ENCODE measurements at places on chromosomes 2 and 18.

DNA sequence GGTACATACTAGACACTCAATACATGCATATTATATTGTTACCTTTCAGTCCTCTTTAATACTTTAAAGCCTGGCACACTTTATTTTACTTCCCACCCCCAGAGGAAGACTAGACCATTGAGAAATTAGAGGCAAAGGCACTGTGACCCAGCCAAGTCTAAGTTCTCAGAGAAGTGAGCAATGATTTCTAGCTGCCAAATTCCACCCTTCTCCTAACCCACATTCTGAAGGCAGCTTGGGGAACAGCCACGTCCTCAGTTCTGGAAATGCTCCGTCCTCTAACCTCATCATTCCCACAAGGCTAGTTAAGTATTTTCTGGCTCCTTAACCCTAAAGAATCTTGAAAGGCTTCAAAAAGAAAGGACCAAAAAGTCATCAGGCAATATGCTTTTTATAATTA lies 86.6 kb downstream of the COL5A2 start:
- DNase-seq = no peak
- H3K4me1 ChIP-seq = peaks cover 3% of the 10 kb centered on the region
- no peak overlapping the region for H3K27ac ChIP-seq
- H3K4me3 ChIP-seq = no peak overlapping the region
- H3K36me3 ChIP-seq = no peaks in the 10 kb centered on the region

DNA sequence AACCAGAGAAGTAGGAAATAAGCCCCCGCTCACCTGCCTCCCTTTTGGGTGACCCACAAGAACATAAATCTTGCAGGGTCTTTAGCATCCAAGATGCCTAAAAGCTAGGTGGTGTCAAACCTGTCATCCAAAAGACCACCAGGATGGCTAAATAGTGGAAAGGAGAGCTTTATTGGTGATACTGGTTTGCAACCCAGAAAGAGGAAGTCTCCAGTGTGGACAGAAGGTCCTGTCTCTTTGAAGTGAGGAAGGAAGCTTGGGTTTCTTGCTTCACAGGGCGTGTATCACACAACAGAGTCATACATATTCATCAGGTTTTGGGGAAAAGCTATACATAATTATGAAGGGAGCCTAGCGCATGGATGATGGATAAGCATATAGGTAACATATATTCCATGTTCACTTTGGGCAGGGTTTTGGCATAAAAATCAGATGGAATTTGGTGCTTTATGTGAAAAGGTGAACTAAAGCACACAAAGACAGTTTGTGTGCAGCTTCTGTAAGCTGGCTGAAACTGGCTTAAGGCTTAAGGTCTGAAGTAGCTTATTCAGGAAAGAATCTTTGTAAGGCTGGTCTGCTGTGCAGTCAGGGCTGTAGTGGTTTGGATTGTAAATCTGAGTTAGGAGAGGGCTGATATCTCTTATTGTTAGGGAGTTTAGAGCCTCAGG lies 102.2 kb upstream of the MSH2 start:
- peak overlapping the region; percentile 63 for H3K4me3 ChIP-seq
- DNase-seq = peak; percentile 32
- peaks cover 3% of the 10 kb centered on the region for H3K27me3 ChIP-seq
- peaks cover 27% of the 10 kb centered on the region for H3K4me1 ChIP-seq

- no peaks in the 10 kb centered on the region for H3K4me1 ChIP-seq
- no peak overlapping the region for H3K27ac ChIP-seq
- no peaks in the 10 kb centered on the region for H3K27me3 ChIP-seq
- no peaks in the 10 kb centered on the region for H3K36me3 ChIP-seq
- DNase-seq = no peak
These were observed 1084.6 kb upstream of the TMEFF2 start for GRCh38 chr2:193279361-193279760.

DNA sequence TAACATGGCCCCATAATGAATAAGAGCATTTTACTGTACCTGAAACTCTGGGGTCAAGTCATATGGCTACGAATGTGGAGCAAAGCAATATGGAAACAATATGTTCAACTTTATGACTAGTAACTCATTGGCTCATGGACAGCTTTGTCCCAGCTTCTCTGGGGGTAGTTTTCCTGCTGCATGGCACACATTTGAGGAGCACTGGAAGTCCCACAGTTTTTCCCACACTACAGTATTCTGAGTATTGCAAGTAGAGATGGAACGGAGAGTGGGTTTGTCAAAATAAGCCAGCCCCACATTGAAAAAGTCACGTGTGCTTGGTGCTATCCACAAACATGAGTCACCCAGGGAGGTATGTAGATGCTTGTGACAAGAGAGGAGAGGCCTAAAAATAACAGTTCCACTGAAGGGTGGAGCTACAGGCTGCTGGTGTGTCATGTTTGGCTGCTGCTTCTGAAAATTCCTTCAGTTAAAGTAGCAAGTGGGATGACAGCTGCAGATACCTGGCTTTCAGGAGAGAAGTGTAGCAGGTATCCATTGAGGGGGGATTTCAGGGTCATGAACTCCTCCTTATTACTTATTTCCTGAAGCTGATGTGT lies 48.2 kb upstream of the CTAGE1 start:
- H3K27me3 ChIP-seq = no peaks in the 10 kb centered on the region
- no peaks in the 10 kb centered on the region for H3K4me1 ChIP-seq
- no peak overlapping the region for H3K4me3 ChIP-seq
- H3K27ac ChIP-seq = no peak overlapping the region

- no peak for DNase-seq
- peaks cover 18% of the 10 kb centered on the region for H3K27me3 ChIP-seq
- no peaks in the 10 kb centered on the region for H3K4me1 ChIP-seq
- no peaks in the 10 kb centered on the region for H3K36me3 ChIP-seq
These were observed 182.3 kb downstream of the INO80D start for GRCh38 chr2:205903549-205904129.

DNA sequence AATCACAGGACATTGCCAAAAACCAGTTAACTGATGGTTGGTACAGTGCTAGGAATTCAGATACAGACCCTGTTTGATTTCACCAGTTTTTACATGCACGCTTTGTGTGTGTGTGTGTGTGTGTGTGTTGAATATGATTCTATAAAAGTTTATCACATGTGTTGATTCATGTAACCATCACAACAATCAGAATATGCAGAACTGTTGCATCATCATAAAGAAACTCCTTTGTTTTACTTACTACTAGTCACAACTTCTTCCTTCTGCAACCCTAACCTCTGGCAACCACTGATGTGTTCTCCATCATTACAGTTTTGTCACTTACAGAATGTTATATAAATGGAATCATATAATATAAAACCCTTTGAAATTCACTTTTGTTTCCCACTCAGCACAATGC lies 144.8 kb upstream of the CYP26B1 start:
- H3K27me3 ChIP-seq = no peaks in the 10 kb centered on the region
- H3K4me3 ChIP-seq = no peak overlapping the region
- H3K4me1 ChIP-seq = peaks cover 7% of the 10 kb centered on the region

DNA sequence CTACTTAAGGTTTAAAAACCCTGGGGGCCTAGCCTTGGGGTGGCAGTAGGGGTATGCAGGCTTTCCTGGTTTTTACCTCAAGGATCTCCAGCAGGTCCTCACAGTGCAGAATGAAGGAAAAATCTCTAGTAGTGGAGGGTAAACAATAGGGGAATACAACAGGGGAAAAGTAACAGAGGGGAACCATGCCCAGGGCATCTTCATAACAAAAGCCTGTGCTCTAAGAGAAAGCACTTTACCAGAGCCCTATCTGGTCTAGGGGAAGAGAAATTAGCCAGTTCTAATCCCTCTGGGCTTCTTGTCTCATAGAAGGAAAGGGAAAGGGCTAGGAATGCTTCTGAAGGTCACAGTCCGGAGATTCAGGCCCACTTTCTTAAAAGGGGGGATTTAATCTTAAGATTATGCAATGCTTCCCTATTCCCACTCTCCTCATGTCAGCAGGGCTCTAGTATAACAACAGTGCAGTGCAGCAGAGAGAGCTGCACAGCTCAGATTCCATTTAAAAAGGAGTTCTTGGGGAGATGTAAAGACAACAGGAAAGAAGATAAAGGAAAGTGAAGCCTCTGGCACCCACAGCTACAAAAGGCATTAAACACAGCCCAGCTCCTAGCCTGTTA lies 149.0 kb upstream of the CYP1B1 start:
- no peak overlapping the region for H3K27ac ChIP-seq
- no peaks in the 10 kb centered on the region for H3K36me3 ChIP-seq
- H3K4me1 ChIP-seq = no peaks in the 10 kb centered on the region

- H3K27me3 ChIP-seq = no peaks in the 10 kb centered on the region
- H3K36me3 ChIP-seq = no peaks in the 10 kb centered on the region
- H3K4me1 ChIP-seq = peaks cover 17% of the 10 kb centered on the region
- H3K27ac ChIP-seq = no peak overlapping the region
These were observed 2.3 kb upstream of the GCC2 start for GRCh38 chr2:108446703-108447102.

- H3K27ac ChIP-seq = no peak overlapping the region
- H3K4me1 ChIP-seq = peaks cover 2% of the 10 kb centered on the region
- no peak overlapping the region for H3K4me3 ChIP-seq
- peaks cover 11% of the 10 kb centered on the region for H3K27me3 ChIP-seq
These were observed 6.7 kb upstream of the ONECUT2 start for GRCh38 chr18:57428221-57429150.

DNA sequence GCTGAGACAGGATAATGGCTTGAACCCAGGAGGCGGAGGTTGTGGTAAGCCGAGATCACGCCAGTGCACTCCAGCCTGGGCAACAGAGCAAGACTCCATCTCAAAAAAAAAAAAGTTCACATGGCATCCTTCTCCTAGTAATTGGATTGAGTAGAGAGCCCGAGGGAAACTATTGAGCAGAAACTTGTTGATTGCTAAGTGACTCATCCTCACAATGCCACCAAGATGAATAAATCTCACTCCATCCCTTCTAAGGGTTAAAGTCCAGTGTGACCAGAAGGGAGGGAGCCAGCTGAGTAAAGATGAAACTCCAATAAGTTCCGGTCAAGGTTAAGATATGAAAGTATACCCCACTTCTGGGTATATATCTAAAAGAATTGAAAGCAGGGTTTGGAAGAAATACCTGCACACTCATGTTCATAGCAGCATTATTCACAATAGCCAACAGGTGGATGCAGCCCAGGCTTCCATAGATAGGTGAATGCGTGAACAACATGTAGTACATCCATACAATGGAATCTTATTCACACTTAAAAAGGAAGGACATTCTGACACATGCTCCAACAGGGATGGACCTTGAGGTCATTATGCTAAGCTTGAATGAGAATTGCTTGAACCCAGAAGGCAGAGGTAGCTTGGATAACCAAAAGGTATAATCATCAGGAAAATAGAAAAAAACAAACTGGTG lies 13.0 kb upstream of the FHL2 start:
- no peak for DNase-seq
- no peak overlapping the region for H3K4me3 ChIP-seq
- H3K27ac ChIP-seq = no peak overlapping the region
- peaks cover 5% of the 10 kb centered on the region for H3K4me1 ChIP-seq

DNA sequence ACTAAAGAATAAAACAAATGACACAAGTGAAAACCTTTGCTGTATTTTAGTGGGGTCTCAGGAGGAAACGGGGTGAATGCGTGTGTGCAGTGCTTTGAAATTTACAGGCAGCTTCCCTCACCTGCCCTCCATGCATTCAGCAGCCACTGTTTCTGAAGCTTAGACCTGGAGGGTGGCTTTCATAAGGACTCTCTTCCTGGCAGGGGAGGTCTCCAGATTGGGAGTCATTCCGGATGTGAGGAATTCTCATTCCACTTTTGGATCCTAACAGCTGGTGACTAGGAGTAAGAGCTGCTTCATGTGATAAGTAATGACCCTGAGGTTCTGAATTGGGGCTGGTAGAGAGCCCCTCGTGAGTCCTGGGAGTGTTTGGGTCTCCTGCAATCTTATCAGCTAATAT lies 192.5 kb downstream of the SH3BP4 start:
- H3K36me3 ChIP-seq = no peaks in the 10 kb centered on the region
- H3K27ac ChIP-seq = no peak overlapping the region
- no peak for DNase-seq
- peaks cover 10% of the 10 kb centered on the region for H3K27me3 ChIP-seq

GRCh38 chr2:46091004-46091403 lies 206.2 kb upstream of the EPAS1 start:
- H3K36me3 ChIP-seq = peaks cover 63% of the 10 kb centered on the region
- no peak overlapping the region for H3K4me3 ChIP-seq
- H3K27me3 ChIP-seq = no peaks in the 10 kb centered on the region
- no peak for DNase-seq
- no peak overlapping the region for H3K27ac ChIP-seq
- H3K4me1 ChIP-seq = no peaks in the 10 kb centered on the region

DNA sequence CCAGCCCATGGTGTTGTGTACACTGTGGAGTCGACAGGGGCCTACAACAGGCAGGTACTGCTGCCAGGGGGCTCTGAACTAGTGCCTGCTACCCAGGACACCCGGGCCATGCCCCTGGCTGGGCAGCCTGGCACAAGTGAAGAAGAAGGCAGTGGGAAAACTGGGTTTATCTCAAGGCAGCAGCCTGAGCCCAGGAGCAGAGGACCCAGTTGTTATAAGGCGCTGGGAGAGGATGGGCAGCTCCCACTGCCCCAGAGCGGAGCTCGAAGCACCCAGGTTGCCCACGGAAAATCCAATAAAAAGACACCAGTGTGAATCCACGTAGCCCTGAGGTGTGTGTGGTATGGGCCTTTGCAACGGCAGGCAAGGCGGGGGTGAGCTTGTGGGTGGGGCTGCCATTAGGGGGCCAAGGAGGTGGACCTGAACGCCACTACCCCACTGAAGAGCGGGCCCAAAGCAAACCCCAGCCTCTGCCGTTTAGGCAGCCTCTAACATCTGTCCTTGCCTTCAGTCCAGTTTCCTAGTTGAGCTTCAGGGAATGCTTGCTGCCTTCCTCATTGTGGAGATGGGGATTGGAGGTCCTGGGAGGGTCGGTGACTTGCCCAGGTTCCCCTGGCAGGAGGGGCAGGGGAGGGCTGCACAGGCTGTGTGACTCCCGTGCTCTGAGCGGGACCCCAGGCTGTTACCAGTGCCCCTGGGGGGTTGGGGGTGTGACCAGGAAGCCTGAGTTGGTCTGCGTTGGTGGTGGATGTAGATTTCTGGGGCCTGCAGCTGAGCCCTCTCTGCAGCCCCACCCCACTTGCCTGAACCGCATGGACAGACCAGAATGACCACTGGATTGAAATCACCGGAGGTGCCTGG lies 16.0 kb downstream of the ARID5A start:
- no peak for DNase-seq
- peaks cover 2% of the 10 kb centered on the region for H3K4me1 ChIP-seq
- H3K27ac ChIP-seq = peak overlapping the region; percentile 41
- no peak overlapping the region for H3K4me3 ChIP-seq
- H3K36me3 ChIP-seq = peaks cover 4% of the 10 kb centered on the region

- H3K27me3 ChIP-seq = no peaks in the 10 kb centered on the region
- H3K4me1 ChIP-seq = no peaks in the 10 kb centered on the region
- no peaks in the 10 kb centered on the region for H3K36me3 ChIP-seq
- no peak for DNase-seq
- H3K4me3 ChIP-seq = no peak overlapping the region
- H3K27ac ChIP-seq = no peak overlapping the region
These were observed 480.0 kb upstream of the SALL3 start for GRCh38 chr18:78499586-78499985.

GRCh38 chr2:219119422-219120043 lies 41.1 kb downstream of the NHEJ1 start:
- H3K4me1 ChIP-seq = peaks cover 9% of the 10 kb centered on the region
- no peak overlapping the region for H3K4me3 ChIP-seq
- peaks cover 8% of the 10 kb centered on the region for H3K36me3 ChIP-seq
- DNase-seq = peak; percentile 30
- H3K27ac ChIP-seq = no peak overlapping the region
- H3K27me3 ChIP-seq = no peaks in the 10 kb centered on the region

GRCh38 chr2:221372159-221372884 lies 199.8 kb downstream of the EPHA4 start:
- peaks cover 8% of the 10 kb centered on the region for H3K27me3 ChIP-seq
- H3K27ac ChIP-seq = no peak overlapping the region
- H3K4me1 ChIP-seq = no peaks in the 10 kb centered on the region
- H3K4me3 ChIP-seq = no peak overlapping the region

- no peak for DNase-seq
- H3K36me3 ChIP-seq = no peaks in the 10 kb centered on the region
- H3K27ac ChIP-seq = no peak overlapping the region
- no peak overlapping the region for H3K4me3 ChIP-seq
- H3K4me1 ChIP-seq = no peaks in the 10 kb centered on the region
These were observed 1712.8 kb upstream of the TMEFF2 start for GRCh38 chr2:193907561-193907960.
